T-cell (primary cell): ENCODE measurements at places on chromosomes 16 and 17. TPM values are rescaled to one million over a fixed set of nuclear protein-coding genes. Genes with fewer than 3 reads are reported as not detected.

Gene CDRT15L2
- not detected for total RNA-seq

DNA sequence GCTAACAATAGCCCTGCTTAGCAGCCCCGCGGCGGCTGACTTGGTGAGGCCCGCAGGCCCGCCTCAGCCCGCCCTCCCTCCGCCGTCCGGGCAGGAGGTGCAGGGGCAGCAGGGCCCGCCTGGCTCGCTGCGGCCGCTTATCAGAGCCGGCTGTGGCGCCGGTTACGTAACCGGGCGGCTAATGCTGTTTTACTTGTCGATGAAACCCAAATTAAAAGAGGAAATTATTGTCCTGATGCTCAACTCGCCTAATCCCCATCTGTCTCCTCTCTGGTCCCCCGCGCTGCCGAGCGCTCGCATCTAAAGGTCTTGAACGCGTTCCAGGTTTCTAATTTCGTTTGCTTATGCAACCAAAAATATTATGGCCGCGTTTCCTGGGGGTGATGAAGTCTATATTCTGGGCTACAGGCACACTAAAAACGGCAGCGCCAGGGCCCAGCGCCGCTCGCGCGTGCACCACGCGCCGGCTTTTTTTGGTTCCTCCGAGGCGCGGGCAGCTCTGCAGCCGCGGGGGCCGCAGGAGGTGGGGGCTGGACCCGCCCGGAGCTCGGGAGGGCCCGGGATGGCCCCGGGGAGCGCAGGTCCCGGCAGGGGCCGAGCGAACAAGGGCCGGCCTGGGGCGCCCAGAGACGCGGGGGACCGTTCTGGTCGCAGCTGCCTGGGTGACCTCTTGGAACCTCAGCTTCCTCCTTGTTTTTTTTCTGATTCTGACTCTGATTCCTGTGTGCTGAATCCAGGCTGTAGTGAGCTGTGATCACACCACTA is 65.2 kb upstream of the TOB1 start:
- H3K27me3 ChIP-seq = no peaks in the 10 kb centered on the region

DNA sequence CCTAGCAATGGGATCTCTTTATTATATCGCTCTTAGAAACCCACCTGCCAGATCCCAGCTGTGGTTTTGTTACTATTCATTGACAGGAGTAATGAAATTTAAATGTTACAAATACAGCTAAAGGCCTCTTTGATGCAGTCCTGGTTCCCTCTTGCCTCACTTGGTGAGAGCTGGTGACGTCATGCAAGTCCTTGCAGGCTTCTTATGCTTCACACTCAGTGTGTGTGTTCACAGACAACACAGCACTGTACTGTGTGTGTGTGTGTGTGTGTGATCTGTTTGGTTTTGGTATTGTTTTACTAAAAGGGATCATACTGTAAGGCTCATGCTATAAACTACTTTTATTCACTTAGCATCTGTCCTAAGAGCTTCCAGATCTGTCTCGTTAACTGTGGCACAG is 75.0 kb downstream of the USP22 start:
- DNase-seq = no peak
- H3K4me3 ChIP-seq = no peak overlapping the region
- no peaks in the 10 kb centered on the region for H3K36me3 ChIP-seq
- no peaks in the 10 kb centered on the region for H3K4me1 ChIP-seq
- H3K27me3 ChIP-seq = no peaks in the 10 kb centered on the region

DNA sequence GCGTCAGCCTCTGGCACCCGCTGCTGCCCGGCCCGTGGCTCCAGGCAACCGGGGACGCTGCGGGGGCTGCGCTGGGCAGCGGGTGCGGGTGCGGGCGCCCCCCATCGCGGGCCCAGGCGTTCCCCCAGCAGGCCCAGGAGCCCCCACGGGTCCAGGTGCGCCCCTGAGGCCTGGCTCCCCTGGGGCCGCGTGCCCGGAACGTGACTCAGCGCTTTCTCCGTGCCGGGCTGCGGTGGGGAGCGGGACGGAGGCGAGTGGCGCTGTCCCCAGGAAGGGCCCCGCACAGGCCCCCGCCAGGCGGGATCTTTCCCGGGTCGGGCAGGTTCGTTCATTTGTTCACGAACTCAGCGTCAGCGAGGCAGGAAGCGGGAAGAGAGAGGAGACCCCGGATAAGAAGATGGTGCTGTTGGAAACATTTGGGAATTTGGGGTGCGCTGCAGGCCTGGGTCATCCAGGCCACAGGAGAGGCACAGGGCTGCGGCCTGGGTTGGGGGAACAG is 18.4 kb upstream of the EXOC7 start:
- H3K4me3 ChIP-seq = peak overlapping the region; percentile 50
- H3K36me3 ChIP-seq = peaks cover 2% of the 10 kb centered on the region
- peaks cover 4% of the 10 kb centered on the region for H3K27me3 ChIP-seq
- DNase-seq = no peak
- H3K4me1 ChIP-seq = peaks cover 28% of the 10 kb centered on the region

DNA sequence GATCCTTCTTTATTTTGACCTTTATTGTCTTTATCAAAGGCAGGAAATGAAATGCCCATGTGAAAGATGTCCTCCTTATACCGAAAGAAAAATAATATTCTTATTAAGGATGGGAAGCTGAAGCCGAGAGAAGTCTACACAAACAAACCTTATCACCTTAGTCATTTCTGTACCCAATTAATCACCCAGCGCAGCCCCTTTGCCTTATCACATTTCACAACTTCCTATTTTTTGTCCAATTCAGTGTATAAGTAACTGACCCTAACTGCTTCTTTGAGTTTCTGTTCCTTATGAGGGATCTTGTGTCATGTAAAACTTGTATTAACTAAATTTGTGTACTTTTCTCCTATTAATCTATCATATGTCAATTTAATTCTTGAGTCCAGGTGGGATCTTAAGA is 16.4 kb upstream of the CCL23 start:
- peaks cover 4% of the 10 kb centered on the region for H3K27me3 ChIP-seq
- no peaks in the 10 kb centered on the region for H3K36me3 ChIP-seq
- DNase-seq = no peak
- H3K4me1 ChIP-seq = no peaks in the 10 kb centered on the region
- no peak overlapping the region for H3K4me3 ChIP-seq

Gene FBXL20
- total RNA-seq = 23.5 TPM

DNA sequence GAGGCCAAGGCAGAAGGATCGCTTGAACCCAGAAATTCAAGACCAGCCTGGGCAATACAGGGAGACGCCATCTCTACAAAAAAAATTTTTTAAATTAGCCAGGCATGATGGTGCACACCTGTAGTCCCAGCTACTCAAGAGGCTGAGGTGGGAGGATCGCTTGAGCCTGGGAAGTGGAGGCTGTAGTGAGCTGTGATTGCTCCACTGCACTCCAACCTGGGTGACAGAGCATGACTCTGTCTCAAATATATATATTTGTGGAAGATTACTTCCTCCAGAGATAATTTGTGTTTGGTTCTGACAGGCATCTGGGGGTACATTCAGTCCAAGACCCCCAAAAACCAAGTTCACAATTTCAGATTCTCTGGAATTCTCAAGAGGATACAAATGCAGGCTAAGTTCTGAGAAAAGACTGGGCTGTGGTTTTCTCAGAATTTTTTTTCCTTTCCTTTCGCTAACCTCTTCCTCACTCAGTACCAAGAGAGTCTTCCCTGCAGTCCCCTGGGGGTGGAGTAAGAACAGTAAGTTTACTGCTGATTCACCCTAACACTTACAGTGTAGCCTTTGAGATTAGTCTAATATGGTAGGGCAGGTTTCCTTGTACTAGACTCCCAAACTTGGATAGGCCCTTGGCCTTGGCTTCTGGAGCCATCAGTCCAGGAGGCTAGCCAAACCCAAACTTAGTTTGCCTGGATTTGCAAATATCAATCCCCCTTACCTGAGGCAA is 15.1 kb downstream of the GSDMB start:
- no peak for DNase-seq
- no peaks in the 10 kb centered on the region for H3K27me3 ChIP-seq
- H3K36me3 ChIP-seq = peaks cover 14% of the 10 kb centered on the region
- H3K27ac ChIP-seq = no peak overlapping the region

DNA sequence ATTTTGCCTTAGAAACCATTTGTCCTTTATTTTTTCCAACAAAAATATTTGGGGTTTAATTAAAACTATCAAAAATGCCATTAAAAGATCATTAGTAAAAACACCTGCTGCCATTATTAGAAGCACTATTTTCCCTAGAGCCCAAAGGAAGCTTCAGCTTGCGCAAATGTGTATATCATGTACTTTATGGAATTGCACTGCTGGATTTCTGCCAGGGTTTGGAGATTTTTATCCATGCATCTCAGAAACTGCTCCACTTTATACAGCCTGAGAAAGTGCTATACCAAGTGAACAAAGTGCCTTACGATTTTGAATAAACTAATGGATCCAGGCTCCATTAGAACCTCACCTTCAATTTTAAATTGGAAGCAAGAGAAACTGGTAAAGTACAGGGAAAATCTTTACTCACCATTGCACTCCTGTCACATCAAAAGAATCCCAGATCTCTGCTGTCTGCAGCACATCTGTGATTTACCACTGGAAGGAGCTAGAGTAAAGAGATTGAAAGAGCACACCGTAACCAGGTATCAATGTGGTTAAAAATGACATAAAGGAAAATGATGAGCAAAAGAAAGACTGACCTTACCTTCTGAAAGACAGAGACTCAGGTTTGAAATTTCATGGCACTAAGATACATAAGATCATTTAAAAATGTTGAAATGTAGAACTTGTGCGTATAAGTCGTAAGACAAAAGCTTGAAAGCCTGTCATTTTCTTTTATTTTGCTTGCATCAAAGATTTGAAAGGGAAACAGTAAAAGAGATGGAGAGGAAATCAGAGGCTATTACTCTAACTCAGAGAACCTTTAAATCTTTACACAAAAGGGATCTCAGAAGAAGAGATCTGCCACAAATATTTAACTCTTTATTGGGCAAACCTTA is 678.1 kb upstream of the GOT2 start:
- H3K4me1 ChIP-seq = no peaks in the 10 kb centered on the region
- H3K27ac ChIP-seq = no peak overlapping the region
- no peak overlapping the region for H3K4me3 ChIP-seq
- no peaks in the 10 kb centered on the region for H3K27me3 ChIP-seq
- no peaks in the 10 kb centered on the region for H3K36me3 ChIP-seq
- no peak for DNase-seq

DNA sequence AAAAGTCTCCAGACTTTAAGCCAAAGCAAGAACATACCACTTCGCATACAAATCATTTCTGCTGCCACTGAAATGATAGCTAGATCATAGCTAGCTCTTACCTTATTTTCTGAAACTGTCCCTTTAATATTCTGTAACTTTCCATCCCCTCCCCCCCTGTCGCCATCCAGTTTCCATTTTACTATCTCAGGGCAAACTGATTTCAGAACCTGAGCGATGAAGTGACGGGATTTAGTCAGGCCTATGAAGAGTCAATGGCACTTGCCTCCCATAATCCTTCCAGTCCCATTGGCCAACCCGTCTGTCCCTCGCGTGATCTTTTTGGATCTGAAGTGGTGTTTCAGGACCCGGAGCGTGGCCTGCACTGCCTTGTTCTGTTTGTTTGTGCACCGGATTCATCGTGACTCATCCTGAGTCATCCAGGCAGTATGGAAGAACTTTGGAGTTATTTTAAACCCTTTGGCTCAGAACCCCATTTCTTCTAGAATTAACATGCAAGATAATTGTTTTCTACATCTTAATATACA is 199.8 kb upstream of the CHMP6 start:
- no peak overlapping the region for H3K4me3 ChIP-seq
- peaks cover 57% of the 10 kb centered on the region for H3K4me1 ChIP-seq
- DNase-seq = no peak
- no peaks in the 10 kb centered on the region for H3K27me3 ChIP-seq

Gene SLC9A5
- total RNA-seq = 2.2 TPM

- no peak overlapping the region for H3K4me3 ChIP-seq
- H3K4me1 ChIP-seq = no peaks in the 10 kb centered on the region
- no peaks in the 10 kb centered on the region for H3K36me3 ChIP-seq
- DNase-seq = no peak
- no peaks in the 10 kb centered on the region for H3K27me3 ChIP-seq
Observed at GRCh38 chr17:6413065-6413464, 21.9 kb downstream of the AIPL1 start.

DNA sequence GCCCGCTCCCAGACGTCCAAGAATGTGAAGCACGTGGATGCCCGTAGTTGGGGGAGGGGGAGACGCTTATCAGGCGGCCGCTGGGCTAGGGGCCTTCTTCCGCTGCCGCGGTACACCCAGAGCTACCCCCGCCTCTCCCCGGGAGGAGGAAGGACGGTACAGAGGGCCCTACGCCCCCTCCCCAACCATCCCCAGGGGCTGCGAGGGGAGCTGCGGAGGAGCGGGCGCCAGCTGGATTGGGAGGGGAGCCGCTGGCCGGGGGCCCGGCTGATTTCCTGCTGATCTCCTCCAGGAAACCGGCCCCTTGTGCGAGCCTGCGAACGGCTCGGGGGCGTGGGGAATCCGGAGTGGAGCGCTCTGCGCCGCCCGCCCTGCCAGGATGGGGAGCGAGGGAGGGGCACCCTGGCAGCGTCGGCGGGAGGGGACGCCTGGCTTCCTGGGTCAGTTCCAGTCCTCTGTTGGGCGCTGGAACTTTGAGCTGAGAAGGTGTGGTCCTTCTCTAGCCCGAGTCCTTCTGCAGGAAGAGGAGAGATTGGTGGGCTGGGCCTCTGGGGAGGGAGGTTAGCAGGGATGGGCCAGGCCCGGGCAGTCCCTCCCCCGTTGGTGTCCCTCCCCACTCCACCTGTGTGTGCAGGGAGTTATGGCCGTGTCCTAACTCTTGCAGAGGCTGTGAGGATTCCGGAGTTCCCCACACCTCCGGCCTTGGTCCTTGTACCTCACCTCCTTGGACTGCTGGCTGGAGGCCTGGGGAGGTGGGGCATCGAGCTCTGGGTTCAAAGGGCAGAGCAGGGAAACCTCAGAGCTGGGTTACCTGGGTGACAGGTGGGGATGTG is 19.2 kb downstream of the GJD3 start:
- peaks cover 21% of the 10 kb centered on the region for H3K36me3 ChIP-seq
- H3K4me3 ChIP-seq = peak overlapping the region; percentile 44
- DNase-seq = no peak
- H3K27ac ChIP-seq = peak overlapping the region; percentile 81

DNA sequence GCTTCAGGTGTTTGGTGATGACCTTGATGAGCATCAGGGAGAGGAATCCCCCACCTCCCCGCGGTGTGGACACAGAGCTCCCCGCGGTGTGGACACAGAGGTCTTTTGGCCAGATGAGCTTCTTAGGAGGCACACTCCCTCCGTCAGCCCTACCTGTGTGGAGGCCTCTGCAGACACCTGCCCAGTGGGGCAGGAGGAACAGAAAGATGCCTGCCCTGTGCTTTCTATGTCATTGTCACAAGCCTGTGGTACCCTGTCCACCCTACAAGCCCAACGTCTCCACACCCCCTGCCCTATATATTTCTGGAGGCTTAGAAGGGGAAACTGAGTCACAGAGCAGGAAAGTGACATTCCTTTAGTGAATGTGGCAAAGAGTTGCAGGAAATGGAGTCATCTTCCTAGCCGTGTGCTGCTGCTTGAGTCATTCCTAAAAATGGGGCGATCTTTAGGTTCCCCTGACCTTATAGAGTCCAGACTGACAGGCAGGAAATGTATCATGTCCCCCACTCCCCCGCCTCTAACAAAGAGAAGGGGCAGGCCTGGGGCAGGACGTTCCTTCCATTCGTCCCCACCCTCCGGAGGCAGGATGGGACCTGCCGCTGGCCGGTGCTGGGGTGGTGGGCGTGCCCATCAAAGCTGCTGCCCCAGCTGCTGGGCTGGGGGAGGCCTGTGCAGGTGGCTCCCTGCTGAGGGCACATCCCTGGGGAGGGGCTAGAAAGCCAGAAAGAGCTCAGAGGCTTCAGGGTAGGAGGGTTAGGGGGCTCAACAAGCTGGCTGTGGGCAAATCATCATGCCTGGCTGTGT is 1.0 kb upstream of the C16orf74 start:
- peaks cover 61% of the 10 kb centered on the region for H3K27me3 ChIP-seq
- no peaks in the 10 kb centered on the region for H3K36me3 ChIP-seq
- DNase-seq = no peak
- no peak overlapping the region for H3K4me3 ChIP-seq
- H3K27ac ChIP-seq = no peak overlapping the region

GRCh38 chr17:82320956-82321927 is 3.8 kb upstream of the CD7 start:
- peak; percentile 92 for DNase-seq
- peaks cover 62% of the 10 kb centered on the region for H3K4me1 ChIP-seq
- no peaks in the 10 kb centered on the region for H3K36me3 ChIP-seq

Gene ZFPM1
- 19.6 TPM for total RNA-seq
